ENCODE measurements at places on chromosomes 3 and 15.

GRCh38 chr3:196700801-196701200, 11.2 kb downstream of the CEP19 start:
- H3K4me3 ChIP-seq = no peak overlapping the region
- H3K4me1 ChIP-seq = no peaks in the 10 kb centered on the region
- DNase-seq = no peak
- H3K36me3 ChIP-seq = no peaks in the 10 kb centered on the region
- no peaks in the 10 kb centered on the region for H3K27me3 ChIP-seq

- no peak for DNase-seq
- no peaks in the 10 kb centered on the region for H3K4me1 ChIP-seq
- H3K4me3 ChIP-seq = no peak overlapping the region
- H3K36me3 ChIP-seq = no peaks in the 10 kb centered on the region
- H3K27ac ChIP-seq = no peak overlapping the region
These were observed 93.3 kb downstream of the TRIM42 start for GRCh38 chr3:140770977-140771667.

GRCh38 chr3:112730210-112730609, 89.3 kb upstream of the CCDC80 start:
- no peak overlapping the region for H3K4me3 ChIP-seq
- no peaks in the 10 kb centered on the region for H3K36me3 ChIP-seq
- no peaks in the 10 kb centered on the region for H3K27me3 ChIP-seq
- H3K4me1 ChIP-seq = 0 out of 2 replicates have a peak, but pooled peaks cover 1% of the 10 kb centered on the region

- H3K4me3 ChIP-seq = no peak overlapping the region
- DNase-seq = no peak
- H3K36me3 ChIP-seq = no peaks in the 10 kb centered on the region
- no peaks in the 10 kb centered on the region for H3K4me1 ChIP-seq
These were observed 43.6 kb downstream of the ROBO1 start for GRCh38 chr3:79724206-79724605.

- no peak overlapping the region for H3K4me3 ChIP-seq
- H3K4me1 ChIP-seq = peaks cover 35% of the 10 kb centered on the region
- peak overlapping the region; percentile 82 for H3K27ac ChIP-seq
- peak; percentile 97 for DNase-seq
- H3K36me3 ChIP-seq = no peaks in the 10 kb centered on the region
These were observed 83.9 kb downstream of the CHSY1 start for GRCh38 chr15:101167753-101168462.

- no peak overlapping the region for H3K4me3 ChIP-seq
- DNase-seq = no peak
- H3K27me3 ChIP-seq = no peaks in the 10 kb centered on the region
These were observed 15.8 kb downstream of the APBA2 start for GRCh38 chr15:28901587-28901980.

DNA sequence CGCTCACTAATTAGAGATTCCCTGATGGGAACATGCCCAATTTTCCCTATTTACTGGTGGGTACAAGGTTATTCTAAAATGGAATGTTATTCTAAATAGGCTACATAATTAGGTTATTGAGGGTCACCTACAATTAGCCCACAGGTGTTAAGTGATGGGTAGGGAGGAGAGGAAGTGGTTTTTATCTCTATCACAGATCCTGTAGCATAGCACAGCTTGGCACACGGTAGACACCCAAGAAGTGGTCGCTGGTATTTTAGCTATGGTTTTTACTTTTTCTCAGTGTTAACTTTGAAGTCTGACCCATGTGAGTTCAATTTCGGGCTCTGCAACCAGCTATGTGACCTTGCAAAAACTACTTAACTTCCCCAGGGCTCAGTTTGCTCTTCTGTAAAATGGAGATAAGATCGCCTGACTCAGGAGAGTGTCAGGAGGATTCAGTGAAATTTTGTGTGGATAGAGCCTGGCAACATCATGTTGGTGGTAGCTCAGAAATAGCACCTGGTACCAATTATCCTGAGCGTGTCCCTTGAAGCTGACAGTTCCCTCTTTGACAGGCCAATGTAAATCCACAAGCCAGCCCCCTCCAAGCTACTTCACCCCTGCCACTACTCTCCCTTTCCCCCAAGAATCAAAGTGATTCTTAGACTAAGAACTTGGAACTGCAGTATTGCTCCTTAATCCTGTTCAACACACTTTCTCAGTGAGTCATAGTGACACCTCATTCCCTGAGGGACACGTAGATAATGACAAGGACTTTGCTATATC, 8.7 kb upstream of the LMCD1 start:
- no peak overlapping the region for H3K4me3 ChIP-seq
- DNase-seq = no peak
- peaks cover 18% of the 10 kb centered on the region for H3K4me1 ChIP-seq
- H3K27ac ChIP-seq = no peak overlapping the region
- no peaks in the 10 kb centered on the region for H3K27me3 ChIP-seq

GRCh38 chr3:52532517-52532837, 1.2 kb downstream of the NT5DC2 start:
- DNase-seq = peak; percentile 62
- H3K27me3 ChIP-seq = no peaks in the 10 kb centered on the region
- peak overlapping the region; percentile 72 for H3K27ac ChIP-seq

DNA sequence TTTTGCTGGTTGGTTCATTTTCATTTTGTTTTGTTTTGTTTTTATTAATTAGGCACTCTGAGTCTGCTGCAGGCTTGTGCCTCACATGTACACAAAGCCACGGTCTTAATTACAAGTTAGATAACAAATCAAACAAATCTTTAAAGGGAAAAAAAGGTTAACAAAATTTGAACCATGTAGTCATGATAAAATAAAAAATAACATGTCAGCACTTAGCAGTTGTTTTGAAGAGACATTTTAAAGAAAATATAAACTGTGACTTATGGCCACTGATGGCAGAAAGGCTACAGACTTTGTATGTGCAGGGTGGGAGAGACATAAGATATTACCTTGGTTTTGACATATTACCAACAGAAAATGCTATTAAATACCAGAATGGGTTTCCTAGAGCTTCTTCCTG, 1035.4 kb downstream of the TUSC7 start:
- H3K4me1 ChIP-seq = peaks cover 5% of the 10 kb centered on the region
- H3K27ac ChIP-seq = no peak overlapping the region
- H3K36me3 ChIP-seq = no peaks in the 10 kb centered on the region
- no peak for DNase-seq
- no peaks in the 10 kb centered on the region for H3K27me3 ChIP-seq

- H3K4me1 ChIP-seq = peaks cover 5% of the 10 kb centered on the region
- no peak for DNase-seq
- no peaks in the 10 kb centered on the region for H3K36me3 ChIP-seq
- no peak overlapping the region for H3K4me3 ChIP-seq
- no peak overlapping the region for H3K27ac ChIP-seq
These were observed 178.7 kb upstream of the ANKRD28 start for GRCh38 chr3:15976524-15976923.

- H3K27ac ChIP-seq = no peak overlapping the region
- no peaks in the 10 kb centered on the region for H3K36me3 ChIP-seq
- H3K4me3 ChIP-seq = no peak overlapping the region
- DNase-seq = no peak
These were observed 561.6 kb downstream of the ZBBX start for GRCh38 chr3:166818464-166818863.

- H3K36me3 ChIP-seq = no peaks in the 10 kb centered on the region
- DNase-seq = peak; percentile 52
These were observed 5.7 kb upstream of the CNTN6 start for GRCh38 chr3:1087066-1087560.

GRCh38 chr15:43329217-43329959, 985 bp downstream of the LCMT2 start:
- peaks cover 4% of the 10 kb centered on the region for H3K36me3 ChIP-seq
- H3K27ac ChIP-seq = peak overlapping the region; percentile 84
- peak overlapping the region; percentile 72 for H3K4me3 ChIP-seq
- no peaks in the 10 kb centered on the region for H3K27me3 ChIP-seq

GRCh38 chr3:9876991-9877390, 3.1 kb downstream of the CIDEC start:
- DNase-seq = no peak
- no peak overlapping the region for H3K27ac ChIP-seq
- H3K36me3 ChIP-seq = no peaks in the 10 kb centered on the region
- H3K4me1 ChIP-seq = peaks cover 2% of the 10 kb centered on the region
- H3K4me3 ChIP-seq = no peak overlapping the region

DNA sequence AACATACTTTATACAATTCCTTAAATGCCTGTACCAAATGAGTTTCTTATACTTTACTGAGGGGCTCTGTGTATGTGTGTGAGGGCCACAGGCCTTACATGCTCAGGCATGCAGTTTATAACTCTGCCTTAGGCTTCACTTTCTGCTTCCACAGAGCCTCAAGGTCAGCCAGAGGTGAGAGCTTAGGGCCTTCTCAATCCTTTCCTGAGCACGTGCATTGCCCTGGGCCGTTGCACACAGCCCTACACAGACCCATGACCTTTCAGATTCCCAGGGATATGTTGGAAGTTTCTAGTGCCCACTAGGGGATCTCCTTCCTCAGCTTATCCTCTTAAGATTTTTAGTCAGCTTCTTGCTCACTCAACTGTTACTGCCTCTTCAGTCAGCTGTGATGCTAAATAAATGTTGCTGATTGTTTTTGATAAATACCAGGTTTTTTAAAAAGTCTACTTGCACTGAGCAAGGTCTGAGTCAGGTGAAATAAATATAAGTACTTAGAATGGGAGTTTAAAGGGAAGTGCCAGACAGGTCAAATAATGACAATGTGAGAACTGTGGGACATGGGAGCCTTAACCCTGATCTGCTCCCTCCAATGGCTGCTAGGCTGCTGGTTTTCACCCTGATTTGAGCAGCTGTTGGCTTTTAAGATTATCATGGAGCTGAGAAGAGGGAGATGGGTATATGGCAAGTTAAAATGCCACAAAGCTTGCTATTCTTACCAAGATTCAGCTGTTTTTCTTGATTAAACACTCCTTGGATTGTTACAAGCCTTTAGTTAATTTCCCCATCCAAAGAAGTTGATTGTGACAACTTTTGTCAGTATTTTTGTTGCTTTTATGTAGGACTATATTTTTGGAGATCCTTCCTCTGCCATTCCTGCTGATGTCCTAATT, 169.5 kb downstream of the PLD1 start:
- no peaks in the 10 kb centered on the region for H3K36me3 ChIP-seq
- H3K27me3 ChIP-seq = no peaks in the 10 kb centered on the region
- H3K4me1 ChIP-seq = peaks cover 5% of the 10 kb centered on the region
- H3K27ac ChIP-seq = peak overlapping the region; percentile 67
- DNase-seq = peak; percentile 56
- H3K4me3 ChIP-seq = no peak overlapping the region

GRCh38 chr15:26091184-26091583, 228.1 kb upstream of the ATP10A start:
- no peaks in the 10 kb centered on the region for H3K36me3 ChIP-seq
- 0 out of 2 replicates have a peak, but pooled peaks cover 2% of the 10 kb centered on the region for H3K4me1 ChIP-seq
- no peak overlapping the region for H3K27ac ChIP-seq
- no peak overlapping the region for H3K4me3 ChIP-seq
- no peak for DNase-seq

DNA sequence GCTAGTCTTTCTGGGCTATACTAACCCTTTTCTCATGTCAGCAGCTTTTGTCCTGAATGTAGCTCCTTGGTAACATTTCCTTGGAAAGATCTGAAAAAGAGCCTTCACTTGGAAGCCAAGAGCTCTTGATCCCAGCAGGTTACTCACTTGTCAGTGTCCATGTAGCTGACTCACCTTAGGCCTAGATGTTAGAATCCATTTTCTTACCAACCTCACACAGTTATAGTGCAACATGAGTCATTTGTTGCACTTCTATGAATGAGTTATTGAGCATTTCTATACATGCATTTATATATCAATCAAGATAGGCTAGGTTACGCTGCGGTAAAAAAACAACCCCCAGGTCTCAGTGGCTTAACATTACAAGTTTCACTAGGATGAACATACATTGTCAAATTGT, 106.8 kb upstream of the SLC7A14 start:
- H3K4me3 ChIP-seq = no peak overlapping the region
- peak; percentile 70 for DNase-seq
- H3K27me3 ChIP-seq = no peaks in the 10 kb centered on the region
- peaks cover 14% of the 10 kb centered on the region for H3K4me1 ChIP-seq
- no peak overlapping the region for H3K27ac ChIP-seq
- H3K36me3 ChIP-seq = no peaks in the 10 kb centered on the region

DNA sequence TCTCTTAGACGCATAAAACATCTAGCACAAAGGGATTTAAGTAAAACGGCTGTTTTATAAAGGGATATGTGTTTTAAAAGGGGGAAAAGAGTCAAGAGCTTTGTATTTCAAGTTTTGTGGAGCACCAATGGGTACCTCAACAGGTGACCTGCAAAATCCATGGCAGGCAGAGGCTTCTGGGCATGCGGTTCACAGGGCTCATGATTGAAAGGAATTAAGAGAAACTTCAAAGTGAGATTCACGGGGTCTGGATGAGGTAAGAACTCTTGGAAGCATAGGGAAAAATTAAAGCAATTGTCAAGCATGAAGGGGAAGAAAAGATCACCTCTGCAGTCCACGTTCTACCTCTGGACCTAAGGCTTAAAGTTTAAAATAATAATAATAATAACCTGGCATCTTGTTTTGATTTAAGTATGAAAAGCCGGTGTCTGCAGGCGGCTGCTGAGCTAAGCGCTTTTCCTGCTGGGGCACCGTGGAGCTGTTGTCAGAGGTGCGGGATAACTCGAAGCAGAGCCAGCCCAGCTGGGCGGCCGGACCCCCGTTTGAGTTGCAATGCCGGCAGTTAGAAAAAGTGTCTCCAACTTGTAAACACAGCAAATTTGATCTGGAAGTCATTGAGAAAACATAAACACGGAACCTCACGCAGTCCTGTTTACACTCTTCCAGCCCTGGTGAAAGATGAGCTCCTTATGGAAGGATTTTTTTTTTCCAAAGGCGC, 40.5 kb downstream of the HES1 start:
- H3K36me3 ChIP-seq = no peaks in the 10 kb centered on the region
- H3K4me1 ChIP-seq = no peaks in the 10 kb centered on the region
- H3K27me3 ChIP-seq = peaks cover 46% of the 10 kb centered on the region
- no peak overlapping the region for H3K27ac ChIP-seq
- H3K4me3 ChIP-seq = no peak overlapping the region

GRCh38 chr3:112789787-112790186, 56.9 kb downstream of the CD200R1L start:
- H3K4me3 ChIP-seq = no peak overlapping the region
- DNase-seq = peak; percentile 51
- no peaks in the 10 kb centered on the region for H3K27me3 ChIP-seq
- H3K4me1 ChIP-seq = peaks cover 8% of the 10 kb centered on the region
- no peak overlapping the region for H3K27ac ChIP-seq
- H3K36me3 ChIP-seq = no peaks in the 10 kb centered on the region

- no peak overlapping the region for H3K4me3 ChIP-seq
- no peak overlapping the region for H3K27ac ChIP-seq
- no peak for DNase-seq
- H3K27me3 ChIP-seq = peaks cover 8% of the 10 kb centered on the region
- no peaks in the 10 kb centered on the region for H3K4me1 ChIP-seq
These were observed 84.3 kb downstream of the MTHFS start for GRCh38 chr15:79812541-79812940.

- no peak overlapping the region for H3K27ac ChIP-seq
- no peaks in the 10 kb centered on the region for H3K27me3 ChIP-seq
- H3K4me1 ChIP-seq = peaks cover 17% of the 10 kb centered on the region
- no peak overlapping the region for H3K4me3 ChIP-seq
- H3K36me3 ChIP-seq = peaks cover 28% of the 10 kb centered on the region
- no peak for DNase-seq
These were observed 38.8 kb downstream of the LMCD1 start for GRCh38 chr3:8540456-8540855.

GRCh38 chr15:31214864-31215489, 111.7 kb upstream of the KLF13 start:
- H3K36me3 ChIP-seq = no peaks in the 10 kb centered on the region
- H3K27me3 ChIP-seq = peaks cover 18% of the 10 kb centered on the region
- no peak overlapping the region for H3K4me3 ChIP-seq
- no peak for DNase-seq
- no peak overlapping the region for H3K27ac ChIP-seq

GRCh38 chr3:188200481-188200880, 46.5 kb downstream of the LPP start:
- H3K27ac ChIP-seq = no peak overlapping the region
- no peaks in the 10 kb centered on the region for H3K27me3 ChIP-seq
- peaks cover 22% of the 10 kb centered on the region for H3K4me1 ChIP-seq
- peaks cover 10% of the 10 kb centered on the region for H3K36me3 ChIP-seq
- H3K4me3 ChIP-seq = no peak overlapping the region

All from IMR-90 (cell line).